Activated T-helper 17 cell treated with anti-CD3 and anti-CD28 coated beads, Interleukin-2, amount 50 U/mL, for 72 hours (primary cell): ENCODE measurements at places on chromosomes 11 and 22. TPM values are rescaled to one million over a fixed set of nuclear protein-coding genes. Genes with fewer than 3 reads are reported as not detected.

DNA sequence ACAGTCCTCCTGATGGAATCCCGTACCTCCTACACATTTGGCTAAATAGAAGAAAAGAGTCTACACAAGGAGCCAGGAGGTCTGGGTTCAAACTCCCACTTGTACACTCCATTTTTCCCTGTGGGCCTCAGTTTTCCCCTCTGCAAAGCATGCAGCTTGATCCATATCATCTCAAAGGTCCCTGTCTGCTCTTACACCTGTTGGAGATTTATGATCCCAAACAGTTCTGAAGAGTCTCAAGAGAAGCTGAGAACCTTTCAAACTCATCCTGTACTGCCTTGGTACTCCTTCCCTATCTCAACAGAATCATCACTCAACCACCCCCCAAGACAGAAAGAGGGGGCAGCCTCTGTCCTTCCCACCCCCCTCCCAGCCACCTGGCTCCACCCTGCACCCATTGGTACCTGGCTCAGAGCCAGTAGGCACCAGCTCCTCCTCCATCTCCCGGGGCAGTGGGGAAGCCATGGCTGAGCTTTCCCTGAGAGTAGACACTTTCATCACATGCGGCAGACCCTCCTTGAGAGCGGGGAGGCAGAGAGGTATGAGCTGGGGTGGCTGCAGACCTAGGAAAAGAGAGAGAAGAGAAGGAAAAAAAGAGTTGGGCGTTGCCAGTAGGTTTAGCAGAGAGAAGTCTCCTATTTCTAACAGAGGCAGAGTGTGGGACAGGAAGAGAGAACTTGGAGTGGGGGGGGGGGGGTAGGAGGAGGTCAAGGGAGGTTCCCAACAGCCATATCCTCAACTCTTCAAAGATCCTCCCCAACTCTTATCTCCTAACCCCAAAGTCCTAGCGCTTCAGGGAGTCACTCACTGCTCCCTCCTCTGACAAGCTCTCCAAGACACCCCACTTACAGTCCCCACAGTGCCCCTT is 3.1 kb downstream of the TNKS1BP1 start:
- ATAC-seq: no peak

The MRGPRX3 gene
- not detected for total RNA-seq

The NEFH gene
- 2.9 TPM for total RNA-seq

- ATAC-seq: no peak
These were observed 386.2 kb downstream of the TENM4 start for GRCh38 chr11:79054636-79055035.

DNA sequence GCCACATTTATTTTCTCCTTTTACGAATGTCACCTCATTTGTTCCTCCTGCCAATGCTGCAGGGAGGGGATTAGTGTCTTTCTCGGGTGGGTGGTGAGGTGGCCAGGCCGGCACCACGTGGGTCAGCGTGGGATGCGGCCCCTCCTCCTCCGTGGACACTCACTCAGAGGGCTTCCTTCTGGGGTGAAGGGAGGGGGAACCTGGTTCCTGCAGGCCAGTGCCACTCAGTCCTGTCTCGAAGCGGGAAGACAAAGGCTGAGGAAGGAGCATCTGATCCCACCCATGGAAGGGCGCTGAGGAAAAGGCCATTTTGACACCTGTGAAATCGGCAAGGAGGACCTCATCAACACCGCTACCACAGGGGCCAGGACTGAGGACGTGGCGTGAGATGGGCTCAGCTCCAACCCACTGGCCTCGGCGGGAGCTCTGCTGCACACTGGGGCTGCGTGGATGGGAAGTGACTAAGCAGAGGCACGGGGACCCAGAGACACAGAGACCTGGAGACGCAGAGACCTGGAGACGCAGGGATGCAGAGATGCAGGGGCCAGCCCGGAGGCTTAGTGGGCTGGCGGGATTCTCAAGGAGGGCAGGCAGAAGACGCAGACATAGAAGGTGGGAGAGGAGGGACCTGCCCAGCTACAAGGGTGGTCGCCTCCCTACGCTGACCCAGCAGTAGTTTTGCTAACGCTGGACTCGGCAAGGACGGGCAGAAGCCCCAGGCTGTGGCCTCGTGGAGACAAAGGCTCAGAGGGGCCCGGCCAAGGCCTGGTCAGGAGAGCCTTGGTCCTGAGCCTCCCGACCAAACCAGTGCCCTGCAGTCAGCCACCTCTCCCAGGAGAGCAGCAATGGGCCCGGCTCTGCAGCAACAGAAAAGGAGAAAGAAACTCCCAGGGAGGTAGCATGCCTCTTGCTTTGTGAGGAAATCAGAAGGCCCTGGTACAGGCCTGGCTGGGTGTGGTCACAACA is 1071.2 kb downstream of the BRD1 start:
- ATAC-seq: no peak

- ATAC-seq: no peak
These were observed 1.1 kb downstream of the RBFOX2 start for GRCh38 chr22:36027579-36027934.

The ARSA gene
- 23.6 TPM for total RNA-seq
